ENCODE measurements at places on chromosomes 3 and 15.
A peak's percentile ranks its signal among the peaks of the same experiment; 100 is the strongest.

DNA sequence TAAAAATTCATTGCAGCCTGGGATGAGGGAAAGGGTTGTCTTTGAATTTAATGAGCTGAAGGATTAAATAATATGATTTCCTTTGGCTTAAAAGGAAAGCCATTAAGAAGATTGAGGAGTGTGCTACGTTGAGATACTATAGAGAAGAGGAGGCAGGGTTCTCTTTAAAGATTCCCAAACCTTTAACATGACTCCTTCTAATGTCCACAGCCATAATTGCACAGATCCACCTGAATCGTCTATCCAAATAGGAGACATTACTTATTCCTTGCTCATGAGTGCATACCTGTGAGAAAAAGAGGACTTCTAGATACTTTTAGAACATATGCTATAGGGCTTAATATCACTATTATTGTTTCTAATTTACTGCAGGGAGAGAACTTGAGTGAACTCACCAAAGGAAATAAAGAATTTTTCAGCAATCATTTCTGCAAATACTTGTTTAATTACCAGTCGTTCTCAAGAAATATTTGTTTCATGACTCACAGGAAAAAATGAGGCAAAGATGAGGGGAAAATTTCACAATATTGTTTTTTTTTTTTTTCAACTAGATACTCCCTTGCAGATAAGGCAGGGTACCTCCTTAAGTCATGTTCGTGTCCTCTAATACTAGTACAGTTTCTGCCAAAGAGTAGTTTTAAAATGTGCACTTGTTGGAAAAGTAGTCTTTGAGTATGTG is 8.9 kb upstream of the SUCNR1 start:
- DNase-seq: no peak

DNA sequence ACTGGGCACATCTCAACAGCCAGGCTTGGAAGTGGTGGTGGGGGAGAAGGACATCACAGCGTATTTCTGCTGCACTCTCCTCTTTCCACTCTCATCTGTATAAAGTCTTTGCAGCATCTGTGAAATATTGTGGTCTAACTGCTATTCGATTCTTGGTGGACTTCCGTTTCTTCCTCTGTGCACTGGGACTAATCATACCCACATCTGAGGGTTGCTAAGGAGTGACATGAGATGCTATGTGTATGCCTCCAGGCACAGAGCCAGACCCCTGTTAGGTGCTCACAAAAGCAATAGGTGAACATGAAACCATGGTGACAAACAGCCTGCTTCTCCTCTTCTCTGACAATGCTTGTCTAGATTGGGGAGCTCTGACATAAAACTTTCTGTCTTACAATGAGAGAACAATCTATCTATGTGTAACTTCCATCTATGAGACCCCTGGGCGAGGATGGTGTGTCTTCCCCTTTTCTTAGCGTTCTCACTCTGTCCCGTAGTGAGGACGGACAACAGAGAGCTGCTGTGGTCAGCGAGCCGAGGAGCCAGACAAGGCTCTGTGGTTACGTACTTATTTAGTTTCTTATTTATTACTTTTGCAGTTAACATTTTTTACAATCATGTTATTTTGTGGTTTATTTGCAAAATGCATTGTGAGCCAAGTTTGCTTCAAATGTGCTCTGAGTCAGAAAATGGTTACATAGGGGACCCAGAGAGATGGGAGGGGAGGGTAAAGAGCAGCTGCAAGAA is 196.7 kb upstream of the TPRG1 start:
- DNase-seq: no peak

DNA sequence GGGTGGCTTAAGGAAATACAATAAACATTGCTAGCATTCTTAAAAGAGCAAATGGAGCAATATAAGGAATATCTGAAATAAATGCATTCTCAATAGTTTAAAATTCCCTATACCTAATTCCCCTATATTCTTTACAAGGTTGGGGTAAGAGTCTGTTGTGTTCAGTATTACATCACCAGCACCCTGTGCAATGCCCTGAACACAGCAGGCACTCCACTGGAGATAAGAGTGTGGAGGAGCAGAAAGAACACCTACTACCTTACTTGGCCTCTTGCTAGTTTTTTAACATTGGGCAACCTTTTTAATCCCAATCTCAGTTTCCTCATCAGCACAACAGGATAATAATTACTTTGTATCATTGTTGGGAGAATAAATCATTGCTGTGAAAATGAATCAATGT is 140.2 kb upstream of the PLXND1 start:
- DNase-seq: no peak

DNA sequence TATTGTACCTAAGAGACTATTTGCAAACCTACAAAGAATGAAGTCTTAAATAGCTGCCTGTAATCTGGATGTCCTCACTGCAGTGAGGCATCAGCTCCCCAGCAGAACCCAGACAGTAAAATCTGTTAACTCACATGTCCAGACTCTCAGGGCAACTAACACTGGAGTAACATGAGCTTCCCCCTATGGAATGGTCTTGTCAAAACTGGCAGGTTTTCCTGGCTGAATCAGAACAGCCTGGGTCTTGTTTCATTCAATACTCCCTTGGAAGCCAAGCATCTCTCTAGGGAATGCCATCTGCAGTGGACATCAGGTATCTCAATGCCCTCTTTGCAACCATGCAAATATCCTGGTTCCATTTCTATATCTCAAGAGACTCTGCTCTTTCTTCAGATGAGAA is 24.4 kb downstream of the PTPN9 start:
- DNase-seq: no peak

- no peak for DNase-seq
These were observed 54.4 kb upstream of the HEG1 start for GRCh38 chr3:125110016-125110875.

GRCh38 chr3:12384451-12385233 is 95.8 kb downstream of the PPARG start:
- no peak for DNase-seq

DNA sequence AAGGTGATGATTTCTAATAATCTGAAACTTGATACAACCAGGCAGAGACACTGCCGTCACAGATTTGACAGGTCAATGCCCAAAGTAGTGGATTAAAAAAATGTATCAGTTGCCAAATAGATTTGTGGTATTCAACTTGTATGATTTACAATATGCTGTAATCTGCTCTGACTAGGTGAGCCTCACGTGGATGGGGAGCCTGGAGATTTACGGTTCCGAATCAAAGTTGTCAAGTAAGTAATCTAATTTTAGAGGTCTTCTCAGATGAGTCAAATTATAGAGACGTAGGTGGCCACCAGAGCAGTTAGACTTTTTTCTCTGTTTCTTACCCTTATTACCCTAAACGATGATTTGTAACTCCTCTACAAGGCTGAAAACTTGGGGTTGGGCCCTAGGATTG is 12.0 kb downstream of the DNAJB11 start:
- DNase-seq: no peak

DNA sequence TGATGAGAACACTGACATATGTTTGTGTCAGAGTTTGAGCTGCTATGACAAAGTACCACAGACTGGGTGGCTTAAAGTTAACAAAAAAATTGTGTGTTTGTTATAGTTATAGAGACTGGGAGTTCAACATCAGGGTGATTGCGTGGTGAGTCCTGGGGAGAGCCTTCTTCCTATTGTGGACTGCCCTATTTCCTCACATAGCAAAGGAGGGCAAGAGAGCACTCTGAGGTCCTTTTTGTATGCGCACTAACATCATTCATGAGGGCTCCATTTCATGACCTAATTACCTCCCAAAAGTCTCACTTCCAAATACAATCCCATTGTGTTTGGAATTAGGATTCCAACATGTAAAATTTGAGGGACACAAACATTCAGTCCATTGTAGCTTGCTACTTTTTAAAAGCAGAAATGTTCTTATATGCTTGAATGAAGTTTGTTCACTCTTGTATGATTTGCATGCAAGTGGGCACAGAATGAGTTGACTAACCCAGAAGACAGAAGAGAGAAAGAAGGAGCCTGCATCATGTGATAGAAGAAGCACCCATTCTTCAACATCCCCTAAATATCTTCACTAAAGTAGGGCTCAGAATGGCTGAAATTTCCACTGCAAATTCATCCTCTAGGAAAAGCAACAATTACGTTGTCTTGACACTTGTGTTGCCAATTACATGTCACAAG is 18.9 kb upstream of the ALCAM start:
- DNase-seq: no peak

- DNase-seq: no peak
These were observed 55.1 kb upstream of the TGFBR2 start for GRCh38 chr3:30551266-30551665.

DNA sequence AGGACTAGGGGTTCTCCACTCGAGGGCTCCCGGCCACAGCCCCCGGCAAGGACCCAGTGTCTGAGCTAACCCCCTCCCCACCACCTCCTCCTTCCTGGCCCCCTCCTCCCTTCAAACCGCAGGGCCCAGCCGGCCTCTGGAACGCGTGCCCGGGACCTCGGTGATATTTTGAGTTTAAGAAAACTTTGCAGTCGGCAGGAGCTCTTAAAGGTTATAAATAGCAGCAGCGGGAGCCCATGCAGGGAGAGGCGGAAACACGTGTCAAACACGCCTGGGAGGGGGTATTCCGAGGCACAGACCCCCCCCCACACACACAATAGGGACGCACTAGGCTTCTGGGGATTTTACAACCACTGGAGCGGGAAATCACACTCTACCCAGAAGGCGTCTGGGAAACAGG is 3.1 kb upstream of the PTH1R start:
- DNase-seq: no peak

DNA sequence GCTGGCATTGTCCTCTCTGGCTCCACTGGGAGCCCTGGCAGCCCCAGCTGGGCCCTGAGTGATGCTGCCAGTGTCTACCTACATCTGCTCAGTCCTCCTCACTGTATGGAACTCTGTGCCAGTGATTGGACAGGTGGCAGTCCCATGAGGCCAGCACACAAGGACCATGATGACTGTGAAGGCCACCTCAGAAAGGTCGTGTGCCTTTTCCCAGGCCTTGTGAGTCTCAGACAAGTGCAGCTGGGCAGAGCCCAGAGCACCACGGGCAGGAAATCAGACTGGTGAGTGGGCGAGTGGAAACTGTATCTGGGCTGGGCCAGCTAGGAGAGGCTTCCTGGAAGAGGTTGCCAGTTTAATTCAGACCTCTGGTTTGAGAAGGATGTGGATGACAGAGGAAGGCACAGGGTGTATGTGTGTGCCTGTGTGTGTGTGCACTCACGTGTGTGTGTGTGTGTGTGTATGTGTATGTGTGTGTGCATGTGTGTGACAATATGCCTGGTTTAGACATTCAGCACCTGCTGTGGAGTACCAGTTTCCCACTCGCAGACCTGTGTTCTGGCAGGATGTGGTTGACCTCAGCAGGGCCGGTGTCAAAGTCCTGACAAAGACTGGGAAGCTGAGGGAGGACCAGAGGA is 7.0 kb downstream of the MAPKAPK3 start:
- DNase-seq: no peak

- DNase-seq: no peak
These were observed 6.1 kb upstream of the SATB1 start for GRCh38 chr3:18431266-18431665.

- peak; percentile 13 for DNase-seq
These were observed at the start of gene GCSAM for GRCh38 chr3:112132975-112133448. TSS of gene GCSAM (minus strand) at chr3:112133248. CDS start at chr3:112133120, 128 bp downstream.

DNA sequence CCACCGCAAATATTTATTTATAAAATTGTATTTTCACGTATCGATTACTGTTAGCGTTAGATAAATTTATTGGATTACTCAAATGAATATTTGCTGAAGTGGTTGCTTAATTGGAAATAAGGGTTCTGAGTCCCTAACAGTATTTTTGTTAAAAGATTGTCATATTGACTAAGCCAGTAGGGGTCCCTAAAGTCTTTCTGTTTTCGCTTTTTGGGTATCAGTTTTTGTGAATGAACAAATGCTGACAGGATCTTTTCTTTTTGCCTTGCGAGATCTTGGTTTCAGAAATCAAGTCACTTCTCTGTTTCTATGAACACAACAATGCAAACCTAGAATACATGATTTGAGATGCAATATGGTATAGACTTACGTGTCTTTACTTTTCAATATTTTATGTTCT is 7.1 kb downstream of the RAD51 start:
- DNase-seq: peak; percentile 54

DNA sequence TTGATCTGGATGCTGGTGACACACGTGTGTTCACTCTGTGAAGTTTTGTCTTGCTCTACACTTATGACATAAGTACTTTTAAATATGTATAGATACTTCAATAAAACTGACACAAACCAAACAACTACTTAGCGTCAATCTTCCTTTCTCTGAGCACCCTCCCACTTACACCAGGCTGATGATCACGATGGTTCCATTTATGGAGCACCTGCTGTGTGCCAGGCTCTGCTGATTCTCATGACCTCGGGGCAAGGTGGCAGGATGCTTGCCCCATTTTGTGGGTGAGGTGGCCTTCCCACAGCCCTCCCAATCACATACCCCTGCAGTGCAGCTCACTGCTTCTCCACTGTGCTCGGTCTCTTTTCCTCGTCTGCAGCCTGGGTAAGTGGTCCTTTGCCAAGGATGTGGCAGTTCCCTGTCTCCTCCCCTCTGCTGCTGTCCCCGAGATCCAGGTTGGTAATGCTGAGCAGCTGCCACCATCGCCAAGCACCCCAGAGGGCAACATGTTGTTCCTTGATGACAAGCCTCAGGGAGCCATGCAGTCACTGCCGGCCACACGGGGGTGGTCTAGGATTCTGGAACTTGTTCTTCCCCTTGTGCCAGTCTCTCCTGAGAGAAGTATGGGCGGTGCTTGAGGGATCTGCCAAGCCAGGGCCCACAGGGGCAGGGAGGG is 20.6 kb upstream of the ADCY5 start:
- no peak for DNase-seq

GRCh38 chr15:73607405-73607804 is 25.8 kb downstream of the NPTN start:
- no peak for DNase-seq

- DNase-seq: no peak
These were observed 8.4 kb upstream of the RTP1 start for GRCh38 chr3:187188931-187189330.

GRCh38 chr3:132255041-132255745 is 62.0 kb upstream of the ACP3 start:
- DNase-seq: no peak

DNA sequence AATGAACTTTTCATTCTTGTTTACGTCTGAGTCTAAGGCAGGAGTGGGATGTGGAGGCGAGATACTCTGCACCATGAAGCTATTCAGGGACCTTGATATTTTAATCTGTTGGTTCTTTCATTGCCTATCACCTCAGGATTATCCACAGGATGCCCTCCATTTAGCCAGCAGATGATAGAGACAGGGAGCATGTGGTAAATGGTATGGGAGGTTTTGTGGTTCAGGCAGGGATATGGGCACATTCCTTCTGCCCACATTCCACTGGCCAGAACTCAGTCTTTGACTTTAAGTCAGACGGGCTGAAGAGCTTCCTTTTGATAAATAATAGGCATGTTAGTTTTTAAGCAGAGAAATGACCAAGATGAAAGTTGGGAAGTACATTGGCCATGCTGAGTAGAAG is 548.0 kb upstream of the CCDC54 start:
- DNase-seq: no peak
